ENCODE measurements at places on chromosomes 11 and 22.

DNA sequence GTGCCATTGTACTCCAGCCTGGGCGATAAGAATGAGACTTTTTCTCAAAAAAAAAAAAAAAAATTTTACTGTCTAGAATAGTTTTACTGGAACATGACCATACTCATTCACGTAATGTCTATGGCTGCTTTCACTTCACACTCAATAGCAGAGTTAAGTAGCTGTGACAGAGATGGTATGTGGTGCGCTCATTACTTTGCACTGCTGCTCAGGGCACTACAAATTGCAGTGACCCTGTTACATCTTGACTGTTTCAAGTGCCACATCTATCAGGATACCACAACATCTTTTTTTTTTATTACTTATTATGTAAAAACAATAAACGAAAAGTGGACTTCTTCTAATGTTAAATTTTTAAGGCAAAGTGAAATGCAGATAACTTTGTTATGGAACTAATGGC, 110.3 kb downstream of the ARHGAP20 start:
- DNase-seq, result no peak

- no peak for DNase-seq
These were observed 37.8 kb downstream of the SLC5A1 start for GRCh38 chr22:32080904-32081303.

DNA sequence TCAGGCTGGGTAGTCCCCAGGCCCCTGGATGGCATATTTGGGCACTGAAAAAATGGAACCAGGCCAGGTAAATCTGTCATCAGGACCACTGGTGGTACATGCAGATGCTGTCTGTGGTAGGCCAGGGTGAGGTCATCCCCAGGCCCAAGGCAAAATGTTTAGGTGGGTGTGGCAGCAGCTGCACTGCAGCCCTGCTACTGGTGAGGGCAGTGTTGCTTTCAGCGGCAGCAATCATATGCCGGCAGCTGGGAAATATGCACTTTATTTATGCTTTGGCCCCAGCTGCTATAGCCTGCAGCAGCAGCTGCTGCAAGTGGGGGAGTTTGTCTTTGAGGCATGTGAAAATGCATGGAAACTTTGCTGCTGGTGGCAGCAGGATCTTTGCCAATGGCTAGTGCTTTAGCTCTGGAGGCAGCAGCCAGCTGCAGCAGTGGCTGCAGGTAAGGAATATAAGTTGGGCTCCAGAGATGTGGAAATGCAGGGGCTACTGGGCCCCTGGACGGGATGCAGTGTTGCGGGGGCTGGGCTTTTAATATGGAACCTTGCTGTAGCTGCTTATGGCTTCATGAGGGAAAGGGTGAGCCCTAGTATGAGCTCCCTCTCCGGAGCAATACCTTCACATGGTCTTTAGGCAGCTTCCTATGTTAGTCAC, 365.7 kb upstream of the CADM1 start:
- no peak for DNase-seq

- DNase-seq, result no peak
These were observed 28.6 kb downstream of the RIBC2 start for GRCh38 chr22:45442116-45442515.

- no peak for DNase-seq
These were observed 54.7 kb downstream of the ETS1 start for GRCh38 chr11:128532572-128533091.

GRCh38 chr11:73156686-73157085, 14.6 kb upstream of the FCHSD2 start:
- DNase-seq, result no peak

- DNase-seq, result no peak
These were observed at the start of gene ARHGAP8 for GRCh38 chr22:44752285-44753188. TSS of gene ARHGAP8 (plus strand) at chr22:44752575. CDS start at chr22:44786528, 33,953 bp downstream.

- no peak for DNase-seq
These were observed 977.9 kb upstream of the CCDC90B start for GRCh38 chr11:84264066-84264465.

All from left renal cortex interstitium (tissue), 4 donors.